ENCODE measurements at places on chromosomes 16 and 17.
A peak's percentile ranks its signal among the peaks of the same experiment; 100 is the strongest.

DNA sequence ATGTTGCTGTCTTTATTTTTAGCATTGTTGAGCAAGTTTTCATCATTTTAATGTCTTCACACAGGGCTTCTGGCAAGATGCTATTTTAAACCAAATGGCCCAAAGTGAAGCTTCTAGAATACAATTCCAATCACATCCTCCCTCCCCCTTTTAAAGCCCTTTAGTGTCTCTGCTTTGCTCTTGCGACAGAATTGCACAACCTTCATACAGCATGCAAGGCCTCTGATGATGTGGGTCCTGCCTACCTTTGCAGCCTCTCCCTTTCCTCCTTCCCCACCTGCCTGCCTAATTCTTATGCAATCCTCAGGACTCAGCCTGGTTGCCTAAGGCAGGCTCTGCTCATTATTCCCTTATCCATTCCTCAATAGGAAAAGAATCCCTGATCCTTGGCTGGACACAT is 381.7 kb downstream of the SLC39A11 start:
- DNase-seq, result no peak

DNA sequence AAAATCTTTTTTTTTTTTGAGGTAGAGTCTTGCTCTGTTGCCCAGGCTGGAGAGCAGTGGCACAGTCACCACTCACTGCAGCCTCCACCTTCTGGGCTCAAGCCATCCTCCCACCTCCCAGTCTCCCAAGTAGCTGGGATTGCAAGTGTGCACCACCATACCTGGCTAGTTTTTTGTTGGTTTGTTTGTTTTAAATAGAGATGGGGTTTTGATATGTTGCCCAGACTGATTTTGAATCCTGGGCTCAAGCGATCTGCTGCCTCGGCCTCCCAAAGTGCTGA is 2.0 kb downstream of the LRRC37B start:
- DNase-seq, result no peak

DNA sequence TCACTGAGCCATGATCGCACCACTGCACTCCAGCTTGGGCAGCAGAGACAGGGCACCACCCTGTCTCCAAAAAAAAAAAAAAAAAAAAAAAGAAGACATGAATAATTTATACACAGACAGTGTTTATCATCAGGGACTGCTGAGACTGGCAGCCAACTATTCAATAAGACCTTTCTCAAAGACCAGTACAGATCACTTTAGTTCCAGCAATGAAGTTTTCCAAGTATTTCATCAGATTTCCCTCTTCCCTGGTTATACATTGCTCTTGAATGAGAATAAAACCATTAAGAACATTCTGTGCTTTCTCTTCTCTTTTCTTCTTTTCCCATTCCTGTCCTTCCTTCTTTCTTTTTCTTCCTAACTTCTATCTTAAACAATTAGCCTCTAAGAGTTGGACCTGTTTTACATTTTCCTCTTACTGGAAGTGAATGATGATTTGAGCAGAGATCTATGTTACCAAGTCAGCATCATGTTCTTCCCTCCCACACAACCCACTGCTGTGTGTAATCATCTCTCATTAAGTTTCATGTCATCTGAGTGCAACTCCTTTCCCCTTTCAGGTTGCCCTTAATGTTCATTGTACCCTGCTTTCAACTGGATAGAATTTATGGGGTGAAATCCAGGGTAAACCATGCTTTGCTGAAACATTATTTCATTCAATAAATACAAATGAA is 35.9 kb upstream of the SMIM36 start:
- no peak for DNase-seq

GRCh38 chr17:69539781-69540319 is 125.4 kb downstream of the MAP2K6 start:
- peak; percentile 85 for DNase-seq

GRCh38 chr16:48180868-48181480 is 25.2 kb upstream of the ABCC12 start:
- DNase-seq, result no peak

DNA sequence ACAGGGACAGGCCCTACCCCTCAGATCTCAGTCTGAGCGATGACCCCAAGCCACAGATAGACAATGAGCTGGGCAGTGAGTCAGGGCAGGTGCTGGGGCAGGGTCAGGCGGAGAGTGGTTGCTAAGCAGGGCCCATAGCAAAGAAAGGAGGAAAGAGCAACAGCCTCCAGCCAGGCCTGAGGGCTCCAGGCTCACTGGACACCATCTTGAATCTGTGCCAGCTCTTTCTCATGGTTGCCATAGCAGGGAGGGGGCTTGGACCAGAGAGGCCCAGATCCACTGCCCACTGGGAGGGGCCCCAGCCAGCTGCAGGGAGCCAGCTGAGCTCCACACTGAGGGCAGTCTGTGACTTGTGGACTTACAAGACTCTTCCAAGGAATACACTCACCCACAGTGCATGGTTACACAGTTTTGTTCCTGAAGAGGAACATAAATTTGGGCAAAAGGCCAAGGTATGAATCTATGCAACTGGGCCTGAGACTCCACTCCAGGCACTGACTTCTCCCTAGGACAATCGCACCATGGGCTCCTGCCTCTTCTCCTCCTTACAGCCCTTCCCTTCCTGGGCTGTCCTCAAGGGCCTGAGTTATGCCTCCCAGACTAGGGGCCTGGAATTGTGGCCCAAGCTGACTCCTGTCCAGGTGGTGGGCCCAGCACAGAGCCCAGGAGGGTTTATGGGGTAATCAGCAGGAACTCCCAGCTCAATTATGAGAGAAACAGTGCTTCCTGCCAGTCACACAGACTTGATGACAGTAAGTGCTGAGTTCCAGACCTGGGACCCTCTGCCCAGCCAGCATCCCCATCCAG is 59.9 kb downstream of the BEAN1 start:
- no peak for DNase-seq

DNA sequence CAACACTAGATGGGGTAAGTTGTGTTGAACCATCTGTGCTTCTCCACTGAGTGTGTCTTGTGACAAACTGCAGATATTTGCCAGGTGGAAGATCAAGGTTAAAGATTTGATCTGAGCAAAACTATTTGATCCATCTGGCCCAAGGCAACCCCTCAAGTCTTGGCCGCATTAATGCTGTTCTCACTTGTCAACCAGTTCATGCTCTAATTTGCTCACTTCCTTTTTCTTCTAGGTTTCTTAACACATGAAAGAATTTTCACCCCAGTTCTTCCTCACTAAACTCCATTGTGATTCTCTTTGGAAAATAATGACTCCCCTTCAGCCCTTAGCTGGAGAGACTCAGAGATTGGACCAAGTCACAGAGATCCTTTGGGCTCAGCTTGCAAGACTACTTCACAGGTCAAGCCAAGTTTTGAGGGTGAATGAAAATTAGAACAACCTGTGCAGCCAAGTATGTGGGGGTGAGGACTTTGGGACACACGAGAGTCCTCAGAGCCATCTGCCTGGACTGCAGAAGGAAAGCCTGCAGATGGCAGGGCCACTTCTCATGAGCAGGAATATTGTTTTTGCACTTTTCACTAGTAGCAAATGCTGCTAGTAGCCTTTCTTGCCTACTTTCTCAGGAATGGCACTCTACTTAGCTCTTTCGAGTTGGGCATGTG is 166.5 kb downstream of the AXIN2 start:
- DNase-seq, result no peak

GRCh38 chr17:62674841-62675240 is 47.4 kb downstream of the MRC2 start:
- no peak for DNase-seq

DNA sequence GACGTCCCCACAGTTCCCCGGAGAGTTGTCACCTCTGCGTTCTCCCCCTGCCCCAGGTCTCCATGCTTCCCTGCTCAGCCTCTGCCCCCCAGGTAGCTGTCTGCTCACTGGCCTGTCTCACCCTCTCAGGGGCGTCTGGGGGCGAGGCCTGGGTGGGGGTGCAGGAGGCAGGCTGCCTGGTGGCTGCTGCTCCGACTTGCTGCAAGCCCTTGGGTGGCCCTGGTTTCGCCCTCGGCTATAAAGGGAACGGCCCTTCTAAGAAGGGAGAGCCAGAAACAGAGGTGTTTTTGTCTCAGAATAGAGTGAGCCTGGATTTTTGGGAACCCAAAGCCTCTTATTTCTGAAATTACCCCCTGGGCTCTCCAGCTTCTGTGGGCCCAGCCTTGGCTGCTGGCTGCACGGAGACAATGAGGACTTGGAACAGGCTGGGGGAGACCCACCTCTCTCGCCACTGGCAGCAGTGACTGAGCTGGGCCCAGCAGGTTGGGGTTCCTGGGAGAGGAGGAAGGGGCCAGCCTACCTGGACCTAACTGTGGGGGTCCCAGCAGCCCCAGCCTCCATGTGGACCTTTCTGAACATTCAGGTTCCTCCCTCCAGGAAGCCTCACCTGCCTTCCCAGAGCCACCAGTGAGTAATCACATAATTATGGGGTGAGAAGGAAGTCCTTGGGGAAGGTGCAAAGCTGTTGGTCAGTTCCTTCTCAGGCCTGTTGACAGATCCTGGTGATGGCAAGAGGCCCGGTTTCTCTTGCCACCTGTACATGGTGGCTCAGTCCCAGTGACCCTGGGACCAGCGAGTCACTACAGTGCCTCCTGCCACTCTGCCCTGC is 15.5 kb upstream of the SPNS2 start:
- DNase-seq, result no peak

DNA sequence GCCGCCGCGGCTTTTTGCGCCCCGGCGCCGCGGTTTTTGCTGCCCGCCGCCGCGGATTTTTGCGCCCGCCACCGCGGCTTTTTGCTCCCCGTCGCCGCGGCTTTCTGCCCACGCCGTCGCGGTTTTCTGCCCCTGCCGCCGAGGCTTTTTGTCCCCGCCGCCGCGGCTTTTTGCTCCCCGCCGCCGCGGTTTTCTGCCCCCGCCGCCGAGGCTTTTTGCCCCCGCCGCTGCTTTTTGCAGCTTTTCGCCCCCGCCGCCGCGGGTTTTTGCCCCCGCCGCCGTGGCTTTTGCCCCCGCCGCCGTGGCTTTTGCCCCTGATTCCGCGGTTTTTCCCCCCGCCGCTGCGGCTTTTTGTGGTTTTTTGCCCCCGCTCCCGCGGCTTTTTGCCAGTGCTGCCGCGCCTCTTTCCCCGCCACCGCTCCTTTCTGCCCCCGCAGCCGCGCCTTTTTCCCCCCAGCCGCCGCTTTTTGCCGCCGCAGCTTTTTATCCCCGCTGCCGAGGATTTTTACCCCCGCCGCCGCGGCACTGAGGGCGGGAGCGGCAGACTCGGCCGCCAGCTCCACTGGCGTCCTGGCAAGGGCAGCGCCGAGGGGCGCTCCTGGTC is 518.6 kb upstream of the WSB1 start:
- no peak for DNase-seq

DNA sequence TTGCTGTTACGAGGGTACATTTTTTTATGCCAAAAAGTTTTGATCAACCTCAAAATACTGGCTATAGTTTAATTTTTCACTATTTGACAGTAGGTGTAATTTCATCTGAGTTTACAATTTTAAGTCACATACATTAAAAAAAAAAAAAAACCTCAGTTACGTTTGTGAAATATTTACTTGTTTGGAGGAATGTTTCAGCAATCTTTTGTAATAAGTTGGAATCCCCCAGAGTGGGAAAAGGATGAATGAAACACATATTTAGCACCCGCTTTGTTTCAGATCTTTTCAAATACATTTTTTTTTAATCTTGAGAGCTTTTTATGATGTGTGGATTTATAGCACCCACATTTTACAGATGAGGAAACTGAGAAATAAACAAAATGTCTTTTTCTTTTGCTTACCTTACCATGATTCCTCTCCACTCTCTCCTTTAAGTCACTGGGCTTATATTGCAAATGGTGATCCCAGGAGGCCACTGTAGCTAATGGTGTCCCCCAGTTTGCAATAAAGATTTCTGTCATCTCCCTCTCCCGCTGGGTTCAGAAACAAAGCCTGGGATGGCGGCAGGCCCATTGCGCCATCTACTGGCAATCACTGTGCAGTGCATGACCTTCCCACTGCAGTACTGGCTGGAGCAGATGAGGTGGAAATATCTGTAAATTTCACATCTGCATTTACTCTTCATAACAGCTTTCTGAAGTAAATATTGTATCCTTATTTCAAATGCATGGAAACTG is 27.7 kb downstream of the TBC1D3B start:
- no peak for DNase-seq

DNA sequence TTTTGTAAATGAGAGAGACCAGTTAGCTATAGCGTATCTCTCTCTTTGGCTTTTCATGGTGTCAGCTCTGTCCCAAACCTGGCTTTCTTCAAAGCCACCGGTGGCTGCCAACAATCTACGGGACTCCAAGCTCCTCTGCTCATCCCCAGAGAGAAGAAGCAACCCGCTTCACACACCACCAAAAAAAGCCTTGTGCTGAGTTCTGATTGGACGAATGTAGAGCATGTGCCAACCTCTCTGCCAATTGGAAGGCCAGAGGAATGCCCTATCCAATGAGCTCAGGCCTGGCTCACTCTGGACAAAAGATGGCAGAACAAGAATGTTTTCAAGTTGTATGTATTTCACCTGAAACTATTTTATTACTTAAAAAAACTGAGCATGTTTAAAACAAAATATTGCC is 202.4 kb downstream of the C16orf95 start:
- DNase-seq, result no peak

- DNase-seq, result no peak
Measured at GRCh38 chr17:10653987-10654386, 3.1 kb downstream of the MYH3 start.

DNA sequence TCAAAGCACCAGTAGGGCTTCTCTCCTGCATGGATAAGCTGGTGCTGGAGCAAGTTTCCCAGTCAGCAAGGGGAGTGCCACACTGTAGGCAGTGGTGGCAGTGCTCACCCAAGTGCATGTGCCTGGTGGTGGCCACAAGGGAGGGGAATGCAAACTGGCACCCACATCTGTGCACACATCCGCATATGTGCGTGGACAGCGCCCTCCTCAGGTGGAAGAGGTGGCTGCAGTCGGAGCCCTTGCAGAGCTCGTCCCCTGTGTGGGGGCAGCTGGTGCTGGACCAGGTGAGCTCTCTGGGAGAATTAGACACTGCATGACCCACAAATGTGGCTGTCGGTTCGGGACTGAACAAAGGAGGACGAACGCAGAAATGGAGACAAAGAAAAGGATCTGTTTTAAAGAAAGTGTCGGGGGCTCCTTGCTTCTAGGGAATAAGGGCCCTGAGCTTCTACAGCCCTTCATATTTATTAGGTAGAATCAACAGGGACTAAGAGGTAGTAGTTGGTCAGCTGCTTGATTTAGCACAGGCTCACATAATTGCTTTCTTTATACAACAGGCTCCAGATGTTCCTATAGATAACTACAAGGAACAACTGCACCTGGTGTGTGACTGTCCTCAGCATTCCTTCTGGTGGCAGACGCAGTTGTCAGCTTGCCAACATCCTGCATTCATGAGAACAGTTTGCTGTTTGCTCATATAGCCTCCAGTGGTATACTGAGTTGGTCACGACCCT is 5.3 kb upstream of the ZNF689 start:
- DNase-seq, result no peak

All from glomerular endothelial cell (primary cell).